Stimulated activated CD4-positive, alpha-beta T cell treated with anti-CD3 and anti-CD28 coated beads, Interleukin-15, amount 100 ng/mL, for 1 hour (primary cell): ENCODE measurements at places on chromosomes 13 and 19.

DNA sequence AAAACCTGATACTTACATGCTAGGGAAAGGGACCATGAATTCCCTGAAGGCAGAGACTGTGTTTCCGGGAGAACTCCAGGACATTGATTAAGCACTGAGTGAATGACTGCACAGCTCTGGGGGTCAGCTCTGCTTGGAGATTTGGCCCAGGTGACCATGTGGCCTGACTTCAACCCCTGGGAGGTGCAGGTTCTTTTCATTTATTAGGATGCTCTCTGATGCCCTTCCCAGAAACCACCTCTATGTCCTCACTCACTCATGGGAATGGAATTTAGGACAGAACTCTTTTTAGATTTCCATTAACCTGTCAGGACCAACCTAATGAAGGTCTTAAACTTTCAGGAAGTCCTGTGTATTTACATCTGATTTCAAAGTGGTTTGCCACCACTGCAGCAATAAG is 393.3 kb upstream of the ARGLU1 start:
- DNase-seq, result no peak

DNA sequence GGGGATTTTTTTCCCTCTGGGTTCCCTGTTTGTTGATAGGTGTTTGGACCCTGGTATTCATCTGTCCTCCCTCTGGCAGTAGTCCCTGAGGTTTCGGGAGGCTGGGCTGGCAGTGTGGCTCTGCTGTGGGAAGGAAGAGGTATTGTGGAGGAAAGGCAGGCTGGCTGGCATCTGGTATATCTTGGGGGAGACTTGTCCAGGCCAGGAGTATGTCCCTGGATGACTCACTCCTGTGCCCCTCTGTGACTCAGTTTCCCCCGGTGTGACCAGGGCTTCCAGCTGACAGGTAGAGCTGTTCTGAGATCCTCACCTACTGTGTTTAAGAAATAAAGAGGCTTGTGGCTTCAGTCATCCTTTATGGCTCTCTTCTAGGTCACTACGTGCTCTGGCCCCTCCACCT is 14.2 kb upstream of the ZNF492 start:
- DNase-seq, result no peak

DNA sequence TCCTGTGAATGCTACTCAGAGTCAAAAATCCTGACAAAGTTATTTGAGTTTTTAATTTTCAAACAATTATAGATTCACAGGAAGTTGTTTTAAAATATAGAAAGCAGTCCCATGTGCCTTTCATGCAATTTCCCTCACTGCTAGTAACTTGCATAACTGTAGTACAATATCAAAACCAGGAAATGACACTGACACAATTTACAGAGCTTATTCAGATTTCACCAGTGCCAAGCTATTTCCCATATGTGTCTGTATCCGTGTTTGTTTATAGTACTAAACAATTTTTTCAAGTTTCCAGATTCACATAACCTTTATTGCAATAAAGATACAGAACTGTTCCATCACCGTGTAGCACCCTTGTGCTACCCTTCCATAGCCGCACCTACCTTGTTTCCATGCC is 934.6 kb downstream of the PCDH17 start:
- no peak for DNase-seq

GRCh38 chr19:50344661-50345318 is 15.6 kb upstream of the KCNC3 start:
- DNase-seq, result no peak

- no peak for DNase-seq
Observed at GRCh38 chr19:32676186-32676894, 692 bp downstream of the RGS9BP start.

DNA sequence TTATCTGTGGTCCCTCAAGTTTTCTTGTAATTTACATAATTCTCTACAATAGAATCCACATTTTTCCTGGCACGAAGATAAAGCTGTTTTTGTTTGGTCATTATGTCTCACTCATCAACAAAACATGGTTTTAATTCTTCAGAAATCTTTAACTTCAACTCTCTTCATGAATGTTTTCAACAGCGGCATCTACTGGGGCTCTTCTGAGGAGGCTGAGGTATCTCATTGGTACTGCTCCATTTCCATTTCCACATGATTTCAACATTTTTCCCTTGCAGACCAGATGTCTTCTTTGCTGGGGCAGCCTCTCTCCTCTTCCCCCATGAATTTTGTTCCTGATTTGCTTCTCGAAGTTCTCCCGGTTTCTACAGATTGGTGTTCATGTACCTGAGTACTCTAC is 5.8 kb upstream of the KBTBD7 start:
- DNase-seq, result no peak
